Foreskin keratinocyte (primary cell): ENCODE measurements at places on chromosomes 1 and 21. TPM values are rescaled to one million over a fixed set of nuclear protein-coding genes. Genes with fewer than 3 reads are reported as not detected.

CXADR gene
- 3.8 and 4.0 TPM in 2 replicates for polyA plus RNA-seq

PRRX1 gene
- not detected in 2 replicates for polyA plus RNA-seq

USP25 gene
- 9.0 TPM in 2 replicates for polyA plus RNA-seq

PFKFB2 gene
- polyA plus RNA-seq: 2.6 and 3.1 TPM in 2 replicates

NPHS2 gene
- polyA plus RNA-seq: not detected in 2 replicates

OR4F16 gene
- polyA plus RNA-seq: not detected in 2 replicates

FAM72B gene
- 3.1 and 5.8 TPM in 2 replicates for polyA plus RNA-seq

B3GALT5 gene
- not detected in 2 replicates for polyA plus RNA-seq

CD52 gene
- polyA plus RNA-seq: 0.18 and 0.36 TPM in 2 replicates

FCRL1 gene
- not detected in 2 replicates for polyA plus RNA-seq
